ENCODE measurements at places on chromosomes 6 and 20. TPM values are rescaled to one million over a fixed set of nuclear protein-coding genes. Genes with fewer than 3 reads are reported as not detected.

- no peak for DNase-seq
These were observed 15.0 kb downstream of the FOXA2 start for GRCh38 chr20:22569353-22569752.

DNA sequence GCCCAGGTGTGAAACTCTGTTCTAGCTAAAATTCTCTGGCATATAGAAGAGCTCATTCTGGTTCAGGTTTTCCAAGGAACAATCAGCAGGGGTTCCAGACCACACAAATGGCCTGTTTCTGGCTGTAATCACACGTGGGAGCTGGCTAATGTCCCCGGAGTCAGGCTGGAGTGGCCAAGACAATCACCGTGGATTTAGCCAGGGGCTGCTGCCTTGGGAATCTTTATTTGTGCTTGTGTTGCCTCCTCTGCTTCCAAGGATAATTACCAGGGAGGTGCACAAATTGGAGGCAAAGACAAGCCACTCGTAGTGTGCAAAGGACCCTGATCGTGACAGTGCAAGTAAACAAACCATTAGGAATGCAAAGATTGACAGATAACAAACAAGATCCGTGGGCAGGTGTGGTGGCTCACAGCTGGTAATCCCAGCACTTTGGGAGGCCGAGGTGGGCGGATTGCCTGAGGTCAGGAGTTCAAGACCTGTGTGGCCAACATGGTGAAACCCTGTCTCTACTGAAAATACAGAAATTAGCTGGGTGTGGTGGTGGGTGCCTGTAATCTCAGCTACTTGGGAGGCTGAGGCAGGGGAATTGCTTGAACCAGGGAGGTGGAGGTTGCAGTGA is 77.3 kb downstream of the KCNB1 start:
- no peak for DNase-seq

AIG1 gene
- 67.9 TPM for polyA plus RNA-seq

SLC22A16 gene
- polyA plus RNA-seq, result not detected
